ENCODE measurements at places on chromosomes 12 and 14.

DNA sequence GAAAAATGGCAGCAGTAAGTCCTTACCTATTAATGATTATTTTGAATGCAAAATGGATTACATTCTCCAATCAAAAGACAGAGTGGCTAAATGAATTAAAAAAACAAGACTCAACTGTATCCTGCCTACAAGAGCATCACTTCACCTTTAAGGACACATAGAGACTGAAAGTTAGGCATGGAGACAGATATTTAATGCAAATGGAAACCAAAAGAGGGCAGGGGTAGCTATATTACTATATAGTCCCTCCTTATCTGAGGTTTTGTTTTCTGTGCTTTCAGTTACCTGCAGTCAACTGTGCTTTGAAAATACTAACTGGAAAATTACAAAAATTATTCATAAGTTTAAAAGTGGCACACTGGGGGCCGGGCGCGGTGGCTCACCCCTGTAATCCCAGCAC lies 17.2 kb downstream of the NECAP1 start:
- DNase-seq, result no peak

DNA sequence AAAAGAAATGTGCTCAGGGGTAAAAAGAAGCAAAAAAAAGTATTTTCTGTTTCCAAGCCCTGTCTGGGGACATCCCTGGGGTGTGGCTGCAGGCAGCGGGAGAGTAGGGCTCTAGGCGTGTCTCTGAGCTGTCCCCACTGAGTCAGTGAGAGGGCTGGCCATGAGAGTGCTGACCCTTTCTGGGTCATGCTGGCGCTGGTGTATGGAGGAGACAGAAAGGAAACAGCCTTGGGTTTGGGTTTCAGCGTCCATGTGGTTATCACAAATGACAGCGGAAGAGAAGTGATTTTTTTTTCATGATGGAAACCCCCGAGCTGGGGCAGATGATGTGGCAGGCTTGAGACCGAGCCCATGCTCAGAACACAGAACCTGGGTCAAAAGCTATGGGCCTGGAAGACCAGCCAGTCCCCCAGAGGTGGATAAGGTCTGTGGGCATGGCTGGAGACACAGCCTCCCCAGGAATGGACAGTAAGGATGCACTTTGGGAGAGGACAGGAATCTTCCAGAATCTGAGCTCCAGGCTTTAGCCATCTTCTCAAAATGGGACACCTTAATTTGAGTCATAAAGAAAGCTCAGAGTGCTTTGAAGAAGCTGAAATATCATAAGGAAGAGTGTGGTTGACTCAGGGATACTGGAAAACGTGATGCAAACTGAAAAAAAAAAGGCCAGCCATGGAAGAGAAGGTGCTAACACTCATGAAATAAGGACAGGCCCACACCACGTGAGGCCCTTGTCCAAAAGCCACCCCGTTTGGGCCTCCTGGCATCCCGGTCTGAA lies 36.2 kb downstream of the SYNE3 start:
- no peak for DNase-seq

- peak; percentile 4 for DNase-seq
Observed at GRCh38 chr12:8648576-8649205, 13.9 kb downstream of the MFAP5 start.

GRCh38 chr14:80663541-80663940 lies 278.0 kb downstream of the CEP128 start:
- DNase-seq, result no peak

- no peak for DNase-seq
Observed at GRCh38 chr12:51678086-51678724, 87.2 kb downstream of the SCN8A start.

DNA sequence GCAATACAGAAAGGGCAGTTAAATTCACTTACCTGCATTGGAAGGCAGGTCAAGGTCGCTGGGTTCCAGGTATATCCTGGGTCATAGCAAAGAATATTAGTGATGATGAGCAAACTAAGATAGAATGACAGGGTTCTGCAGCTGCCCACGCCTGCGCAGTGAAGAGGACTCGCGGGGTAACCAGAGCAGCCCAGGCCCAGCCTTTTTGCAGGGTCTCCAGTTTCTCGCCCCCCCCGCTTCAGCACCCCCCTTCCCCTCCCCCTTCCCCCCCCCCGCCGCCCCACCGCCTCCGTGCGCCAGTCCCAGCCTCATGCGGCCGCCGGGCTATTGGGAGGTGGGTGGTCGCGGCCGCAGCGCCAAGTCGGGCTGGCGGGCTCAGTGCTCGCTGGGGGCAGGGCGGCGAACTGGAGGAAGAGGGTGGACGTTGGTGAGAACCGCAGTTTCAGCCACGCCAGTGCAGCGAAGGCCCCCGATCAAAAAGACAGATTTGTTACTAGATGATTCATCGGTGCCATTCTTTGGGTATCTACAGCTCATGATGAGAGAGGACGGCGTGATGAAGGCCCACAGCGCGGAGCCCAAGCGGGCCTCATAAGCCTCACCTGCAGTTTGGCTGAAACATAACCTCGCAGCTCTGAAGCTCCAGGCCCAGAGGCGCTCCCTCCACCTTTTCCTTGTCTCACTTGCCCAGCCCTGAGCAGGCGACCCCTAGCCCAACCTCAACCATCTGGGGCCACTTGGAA lies 20.2 kb downstream of the SLC2A3 start:
- no peak for DNase-seq

DNA sequence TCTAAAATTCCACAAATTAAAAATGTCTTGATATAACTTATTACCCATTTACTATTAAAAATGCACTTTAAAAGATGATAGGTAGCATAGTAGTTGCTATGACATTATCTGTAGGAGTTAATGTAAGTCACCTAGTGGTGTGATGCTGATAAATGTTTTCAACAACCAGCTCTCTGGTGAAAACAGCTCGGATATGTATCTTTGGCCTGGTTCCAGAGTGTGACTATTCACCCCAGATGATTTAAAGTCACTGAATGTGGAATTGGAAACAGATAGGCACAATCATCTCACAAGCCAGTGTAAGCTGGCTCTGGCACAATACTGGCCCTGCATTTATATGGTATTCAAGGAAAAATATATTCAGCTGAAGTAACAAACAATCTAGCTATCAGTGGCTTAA lies 9.2 kb upstream of the CCDC196 start:
- no peak for DNase-seq

DNA sequence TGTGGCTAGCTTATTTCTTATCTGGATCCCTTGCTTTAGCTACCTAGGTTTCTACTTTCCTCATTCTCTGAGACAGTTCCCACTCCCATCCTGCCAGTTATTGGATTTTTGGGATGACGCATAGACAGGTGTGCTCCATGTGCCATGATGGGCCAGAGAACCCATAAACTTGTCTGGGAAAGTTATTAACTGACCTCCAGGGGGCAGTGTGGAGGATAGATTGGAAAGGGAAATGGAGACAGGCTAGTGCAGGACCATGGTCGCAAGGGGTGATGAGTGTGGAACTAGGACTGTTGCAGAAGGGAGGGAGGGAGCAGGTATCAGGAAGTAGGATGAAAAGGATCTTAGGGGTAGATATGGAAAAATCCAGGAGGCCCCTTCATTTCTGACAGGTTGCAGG lies 80.3 kb downstream of the ESRRB start:
- no peak for DNase-seq

GRCh38 chr14:53541411-53541810 lies 388.3 kb upstream of the DDHD1 start:
- no peak for DNase-seq

DNA sequence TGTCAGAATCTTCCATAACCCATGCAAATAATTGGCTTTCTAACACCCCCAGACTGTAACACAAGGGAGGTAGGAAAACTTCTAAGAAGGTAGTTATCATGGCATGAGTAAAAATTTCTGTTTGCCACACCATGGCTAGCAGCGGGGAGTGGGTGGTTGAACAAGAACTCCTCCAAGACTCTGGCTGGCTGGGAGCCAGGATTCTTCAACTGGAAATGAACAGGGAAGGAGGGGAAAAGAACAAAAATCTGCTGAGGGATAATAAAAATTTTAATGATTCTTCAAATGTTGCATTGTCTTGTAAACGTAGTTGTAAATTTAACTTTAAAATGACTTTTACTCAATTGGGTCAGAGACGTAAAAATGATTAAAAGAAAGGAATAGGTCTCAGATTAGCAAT lies 78.9 kb downstream of the AKAP6 start:
- DNase-seq, result no peak

GRCh38 chr12:94660436-94660835 lies 10.1 kb upstream of the TMCC3 start:
- DNase-seq, result no peak

- DNase-seq, result no peak
Observed at GRCh38 chr12:22529281-22530060, 14.9 kb downstream of the C2CD5 start.

DNA sequence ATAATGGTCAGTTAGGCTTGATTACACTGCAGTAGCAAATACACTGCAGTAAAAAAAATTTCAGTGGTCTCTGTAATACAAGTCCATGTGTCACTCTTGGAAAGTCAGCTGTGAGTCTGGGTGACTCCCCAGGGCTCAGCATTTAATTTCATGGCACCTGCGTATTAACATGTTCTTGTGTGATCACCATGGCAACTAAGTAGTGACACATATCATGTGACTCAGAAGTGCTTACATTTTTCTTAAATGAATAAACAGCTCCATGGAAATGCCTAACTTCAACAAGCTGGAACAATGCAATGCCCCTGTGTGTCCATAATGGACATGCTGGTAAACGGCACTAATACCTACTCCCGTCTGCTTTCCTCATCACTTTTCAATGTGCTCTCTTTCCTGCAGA lies 88.5 kb upstream of the ANO4 start:
- no peak for DNase-seq

GRCh38 chr14:31382221-31382620 lies 38.1 kb downstream of the HEATR5A start:
- no peak for DNase-seq

- DNase-seq, result no peak
Observed at GRCh38 chr12:51972849-51973273, 21.4 kb downstream of the ACVR1B start.

DNA sequence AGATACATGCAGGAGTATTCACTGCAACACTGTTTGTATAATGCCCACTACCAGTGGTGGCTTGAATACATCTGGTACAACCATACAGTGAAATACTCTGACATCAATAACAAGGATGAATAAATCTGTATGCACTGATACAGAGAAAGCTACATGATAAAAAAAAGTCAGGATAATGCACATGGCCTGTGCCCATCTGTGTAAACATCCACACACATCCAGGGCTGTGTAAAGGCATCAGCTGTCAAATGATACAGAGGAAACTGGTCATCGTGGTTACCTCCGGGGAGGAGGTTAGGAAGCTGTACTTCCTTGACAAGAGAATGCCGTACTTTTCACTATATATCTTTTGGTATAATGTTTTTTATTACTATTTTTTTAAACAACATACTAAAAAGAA lies 176.6 kb downstream of the FOXN3 start:
- DNase-seq, result no peak

- DNase-seq, result no peak
Observed at GRCh38 chr12:80442426-80443222, 1.4 kb upstream of the PTPRQ start.

- DNase-seq, result no peak
Observed at GRCh38 chr12:89686311-89686710, 22.3 kb downstream of the ATP2B1 start.

DNA sequence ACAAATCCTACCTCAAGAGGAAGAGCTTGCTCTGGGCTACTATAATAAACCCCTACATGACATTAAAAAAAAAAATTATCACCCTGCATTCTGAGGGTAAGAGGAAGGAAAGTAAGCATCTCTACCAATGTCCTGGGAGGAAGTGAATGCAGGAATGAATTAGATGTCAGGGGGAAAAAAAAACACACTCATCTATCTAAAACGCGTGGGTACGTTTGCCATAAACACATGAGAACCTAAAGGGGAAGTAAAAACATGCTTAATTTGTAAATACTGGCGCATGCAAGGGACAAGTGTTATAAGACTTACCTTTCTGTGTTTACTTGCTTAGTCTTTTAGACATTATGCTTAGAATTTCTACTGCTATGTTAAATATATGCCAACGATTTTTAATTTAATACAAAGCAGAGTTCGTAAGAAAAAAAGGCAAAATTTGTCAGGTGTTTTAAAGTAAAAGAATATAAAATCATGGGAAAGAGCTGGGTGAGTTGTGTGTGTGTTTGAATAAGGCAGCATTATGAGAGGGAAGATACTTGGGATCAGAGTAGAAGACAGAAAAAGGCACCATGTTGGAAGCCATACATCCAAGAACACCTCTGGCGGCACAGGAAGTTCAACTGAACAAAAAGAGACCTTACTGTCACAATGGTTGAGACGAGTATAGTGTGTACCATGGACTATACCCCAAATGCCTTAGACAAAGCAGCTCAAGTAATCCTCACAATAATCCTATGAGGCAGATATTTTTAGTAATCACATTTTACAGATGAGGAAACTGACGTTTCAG lies 1.5 kb downstream of the TMED8 start:
- no peak for DNase-seq

GRCh38 chr14:32104803-32105202 lies 27.7 kb downstream of the ARHGAP5 start:
- no peak for DNase-seq

- no peak for DNase-seq
Observed at GRCh38 chr12:98354520-98355035, 160.8 kb upstream of the TMPO start.

GRCh38 chr12:21451529-21451928 lies 14.1 kb downstream of the PYROXD1 start:
- DNase-seq, result no peak
